GM13976 (cell line): ENCODE measurements at places on chromosomes 6 and 20.
A peak's percentile ranks its signal among the peaks of the same experiment; 100 is the strongest.

DNA sequence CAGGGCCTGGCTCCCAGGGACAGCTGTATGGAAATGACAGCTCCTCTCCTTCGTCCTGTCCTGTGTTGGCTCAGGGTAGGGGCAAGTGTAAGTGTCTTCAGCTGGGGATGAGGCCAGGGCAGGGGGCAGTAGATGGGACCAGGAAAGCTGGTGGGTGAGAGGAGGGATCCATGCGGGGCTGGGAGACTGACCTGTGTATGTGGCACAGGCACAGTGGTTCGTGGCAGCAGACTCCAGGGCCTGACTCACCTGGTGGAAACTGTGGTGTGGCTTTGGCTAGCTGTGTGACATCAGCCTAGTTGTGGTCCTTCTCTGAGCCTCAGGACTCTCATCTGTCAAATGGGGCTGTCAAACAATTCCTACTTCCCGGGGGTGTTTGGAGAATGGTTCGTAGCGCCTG, 13.7 kb upstream of the SCRT2 start:
- no peak for DNase-seq

DNA sequence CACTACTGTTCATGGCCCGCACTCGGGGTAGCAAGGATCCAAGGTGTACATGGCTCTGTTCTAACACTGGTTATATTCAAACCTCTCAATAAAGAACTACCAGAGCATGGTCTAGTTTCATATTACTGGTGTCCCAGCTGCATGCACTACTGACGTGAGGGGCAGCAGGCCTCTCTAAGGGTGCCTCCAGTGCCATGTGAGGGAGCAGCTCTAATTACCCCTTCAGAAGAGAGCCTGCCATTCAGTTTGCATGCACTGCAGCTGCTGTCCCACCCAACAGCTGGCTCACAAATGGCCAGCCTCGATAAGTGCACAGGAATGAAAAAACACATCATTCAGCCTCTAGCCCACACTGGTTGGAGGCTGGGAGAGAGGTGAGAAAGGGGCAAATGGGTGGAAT, 85.2 kb downstream of the SMLR1 start:
- no peak for DNase-seq

GRCh38 chr20:48940170-48940569, 18.7 kb downstream of the ARFGEF2 start:
- no peak for DNase-seq

- no peak for DNase-seq
These were observed 3.1 kb upstream of the MAVS start for GRCh38 chr20:3843490-3843889.

DNA sequence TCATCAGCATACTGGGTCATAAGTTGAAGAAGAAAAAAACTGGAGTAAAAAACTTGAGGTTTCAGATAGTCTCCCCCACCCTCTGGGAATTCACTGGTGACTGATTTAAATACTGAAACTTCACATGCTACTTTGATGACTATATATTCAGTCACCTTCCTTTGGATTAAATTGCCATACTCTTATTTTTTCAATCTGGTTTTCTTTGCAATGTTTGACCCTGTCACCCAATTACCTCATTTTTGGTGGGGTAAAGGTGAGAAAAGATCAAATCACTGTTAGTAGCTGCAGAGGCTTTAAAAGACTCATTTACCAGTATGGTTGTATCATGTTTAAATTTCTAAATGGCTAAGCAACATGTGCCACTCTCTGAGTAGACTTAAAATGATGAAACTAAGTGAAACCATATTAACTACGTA, 862.7 kb upstream of the FLRT3 start:
- peak; percentile 26 for DNase-seq

GRCh38 chr6:64679416-64679815, 1027.6 kb downstream of the EYS start:
- DNase-seq, result no peak

- DNase-seq, result no peak
These were observed at the start of gene LKAAEAR1 for GRCh38 chr20:64083804-64084684. TSS of gene LKAAEAR1 (minus strand) at chr20:64084398. CDS start at chr20:64084219, 179 bp downstream.

DNA sequence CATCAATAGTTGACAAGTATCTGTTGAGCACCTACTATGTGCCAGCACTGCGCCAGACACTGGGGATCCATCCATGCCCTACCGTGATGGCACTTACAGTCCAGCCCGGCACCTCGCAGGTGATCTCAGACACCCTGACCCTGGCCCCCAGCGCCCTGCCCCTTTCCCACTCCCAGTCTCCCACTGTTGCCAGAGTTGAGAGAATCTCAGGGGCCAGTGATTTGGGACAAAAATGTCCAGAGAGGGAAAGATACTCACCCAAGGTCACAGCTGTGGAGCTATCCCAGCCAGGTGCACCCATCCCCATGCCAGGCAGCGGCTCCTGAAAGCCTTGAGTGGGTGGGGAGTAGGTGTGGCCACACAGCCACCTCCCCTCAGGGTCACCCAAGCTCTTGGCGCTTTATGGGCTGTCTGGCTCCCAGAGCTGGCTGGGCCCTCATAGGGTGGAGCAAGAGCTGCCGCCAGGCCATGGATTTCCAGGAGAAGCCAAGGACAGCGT, 3.3 kb downstream of the PI16 start:
- no peak for DNase-seq

DNA sequence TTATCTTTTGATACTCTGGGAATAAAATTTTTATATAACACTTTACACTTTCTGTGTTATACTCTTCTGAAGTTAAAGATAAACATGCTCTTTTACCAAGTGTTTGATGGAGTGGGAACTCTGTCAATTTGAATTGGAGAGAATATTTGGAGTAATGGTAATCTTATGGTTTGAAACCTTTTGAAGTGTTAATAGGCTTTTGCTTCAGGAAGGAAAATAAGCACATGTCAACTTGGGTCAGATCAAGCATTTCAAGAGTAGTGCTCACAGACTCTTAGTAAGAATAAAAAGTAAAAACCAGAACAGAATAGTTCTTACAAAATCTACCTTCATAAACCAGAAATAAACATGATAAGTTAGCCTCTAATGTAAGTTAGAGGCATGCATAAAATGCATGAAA, 24.4 kb upstream of the IRAK1BP1 start:
- no peak for DNase-seq

DNA sequence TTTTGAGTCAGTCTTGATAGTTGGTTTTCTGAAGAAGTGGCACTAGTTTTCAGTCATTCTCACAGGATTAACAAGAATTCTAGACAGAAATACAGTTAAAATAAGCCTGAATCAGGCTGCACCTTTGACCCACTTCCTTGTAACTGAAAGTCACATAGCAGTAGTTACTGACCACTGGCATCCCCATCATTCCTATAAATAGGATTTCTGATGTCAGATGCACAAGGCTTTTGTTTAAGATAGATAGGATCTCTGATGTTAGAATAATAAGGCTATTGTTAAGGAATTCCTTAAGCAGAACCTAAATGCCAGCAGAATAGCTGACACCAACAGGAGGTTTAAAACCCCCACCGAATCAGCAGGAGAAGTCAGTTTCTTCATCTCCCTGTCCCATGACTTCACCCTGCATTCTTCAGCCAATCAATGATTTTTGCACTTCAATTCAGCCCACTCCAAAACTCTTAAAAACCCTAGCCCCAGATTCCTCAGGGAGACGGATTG, 30.6 kb upstream of the ZBTB24 start:
- no peak for DNase-seq
